ENCODE measurements at places on chromosomes 1 and 21. TPM values are rescaled to one million over a fixed set of nuclear protein-coding genes. Genes with fewer than 3 reads are reported as not detected.

DNA sequence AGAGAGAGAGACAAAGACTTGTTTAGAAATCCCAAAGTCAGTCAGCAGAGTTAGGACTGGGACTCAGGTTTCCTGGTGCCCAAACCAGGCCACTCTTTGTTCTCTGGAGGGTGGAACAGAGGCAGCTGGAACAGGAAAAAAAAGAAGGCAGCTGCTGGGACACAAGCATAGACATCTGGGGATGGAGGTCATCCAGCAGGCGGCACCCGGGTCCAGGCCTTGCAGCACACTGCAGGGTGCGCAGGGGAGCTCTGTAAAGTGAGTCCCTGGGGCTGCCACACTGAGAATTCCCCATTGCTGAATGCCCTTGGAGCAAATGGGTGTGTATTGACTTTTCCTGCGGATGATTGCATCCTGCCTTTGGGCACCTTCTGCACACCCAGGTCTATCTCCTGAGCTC, 222.9 kb upstream of the CSF3R start:
- no peak for DNase-seq

The TNFRSF9 gene
- not detected for total RNA-seq

GRCh38 chr21:42722153-42722552, 68.7 kb downstream of the PDE9A start:
- no peak for DNase-seq

DNA sequence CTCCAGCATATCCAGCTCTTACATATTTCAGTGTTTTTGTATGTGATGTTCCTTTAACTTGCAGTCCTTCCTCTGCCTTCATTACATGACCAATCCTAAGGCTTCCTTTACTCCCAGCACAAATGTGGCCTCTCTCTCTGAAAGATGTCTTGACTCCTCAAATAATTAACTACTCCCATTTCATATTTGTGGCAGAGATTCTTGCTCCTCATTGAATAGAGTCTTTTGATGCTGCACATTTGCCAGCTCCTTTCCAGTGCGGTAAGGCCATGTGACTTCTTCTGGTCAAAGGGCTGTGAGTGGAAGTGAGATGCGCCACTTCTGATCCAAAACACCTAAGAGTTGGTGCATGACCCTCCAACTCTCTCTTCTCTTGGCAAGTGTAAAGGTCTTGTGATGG, 19.1 kb upstream of the LAMC1 start:
- DNase-seq: no peak

- DNase-seq: peak; percentile 36
Measured at GRCh38 chr1:209584231-209584672, 738 bp downstream of the CAMK1G start.

The FNBP1L gene
- 280 TPM for total RNA-seq

GRCh38 chr1:162389021-162389818, 7.7 kb downstream of the C1orf226 start:
- DNase-seq: no peak

DNA sequence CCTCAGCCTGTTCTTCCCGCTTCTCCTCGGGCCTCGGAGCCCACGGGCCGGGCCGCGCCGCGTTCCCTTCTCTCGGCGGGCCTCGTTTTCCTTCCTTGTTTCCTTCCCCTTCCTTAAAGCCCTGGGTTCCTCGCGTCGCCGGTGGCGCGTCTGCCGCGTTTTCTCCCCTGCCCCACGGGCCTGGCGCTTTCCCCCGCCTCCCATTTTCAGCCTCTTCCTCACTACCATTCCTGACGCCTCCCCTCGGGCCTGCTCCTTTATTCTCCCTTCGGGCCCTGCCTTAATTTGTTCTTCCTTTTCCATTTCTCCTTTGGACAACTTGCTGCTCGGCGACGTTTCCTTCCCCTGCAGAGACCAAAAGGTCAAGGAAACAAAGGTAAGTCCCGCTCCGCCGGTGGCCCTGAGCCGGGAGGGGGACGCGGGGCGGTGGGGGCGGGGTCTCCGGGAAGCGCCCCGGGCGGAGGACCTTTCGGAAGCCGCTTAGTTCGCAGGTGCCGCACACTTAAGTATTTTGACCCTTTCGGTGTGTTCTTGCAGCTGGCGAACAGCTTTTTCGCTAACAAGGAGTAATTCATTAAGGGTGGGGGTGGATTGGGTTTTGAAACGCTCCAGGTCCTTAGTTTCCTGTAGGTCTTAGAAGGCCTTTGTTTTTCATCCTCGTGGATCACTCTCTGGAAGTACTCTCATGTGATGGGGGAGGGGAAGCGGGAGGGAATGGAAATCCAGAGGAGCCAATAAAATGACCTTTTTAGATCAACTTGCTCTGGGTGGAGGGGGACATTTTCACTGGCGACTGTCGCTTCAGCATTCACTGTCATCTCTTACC, 780 bp downstream of the YTHDF2 start:
- no peak for DNase-seq

The ANKRD45 gene
- total RNA-seq: 26.2 TPM

DNA sequence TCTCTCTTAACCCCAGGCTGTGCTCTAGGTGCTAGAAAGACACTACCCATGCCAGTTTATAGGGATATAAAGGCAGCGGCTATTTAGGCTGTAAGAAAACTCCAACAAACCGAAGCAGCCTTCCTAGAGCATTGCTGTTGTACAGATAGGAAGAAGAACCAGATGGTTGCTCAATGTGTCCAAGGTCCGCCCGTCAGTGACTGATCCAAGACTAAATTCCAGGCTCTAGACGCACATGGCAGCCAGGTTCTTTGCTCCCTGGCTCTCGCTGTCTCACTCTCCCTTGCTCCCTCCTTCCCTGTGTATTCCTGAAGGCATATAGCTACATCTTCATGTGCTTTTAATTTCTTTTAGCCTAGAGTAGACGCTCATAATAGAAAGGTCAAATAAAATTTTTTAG, 303.4 kb downstream of the KIF26B start:
- no peak for DNase-seq

DNA sequence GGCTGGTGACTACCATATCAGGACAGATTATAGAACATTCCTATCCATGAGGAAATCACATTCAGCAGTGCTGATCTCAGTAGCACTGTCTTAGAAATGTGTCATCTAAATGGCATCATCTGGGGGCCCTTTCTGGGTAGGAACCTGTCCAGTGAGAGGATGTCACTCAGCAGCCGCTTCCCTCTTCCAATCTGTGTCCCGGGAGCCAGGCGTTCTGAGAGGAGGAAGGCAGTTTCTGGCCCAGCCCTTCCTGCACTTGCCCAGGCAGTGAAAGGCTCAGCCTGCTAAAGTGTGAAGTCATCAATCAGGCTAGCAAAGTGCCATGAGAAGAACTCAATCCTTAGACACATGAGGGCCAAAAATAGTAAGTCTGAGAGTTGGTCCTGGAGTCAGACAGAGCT, 25.6 kb downstream of the RAB4A start:
- DNase-seq: no peak

- DNase-seq: no peak
Measured at GRCh38 chr1:61270761-61271411, 188.5 kb downstream of the NFIA start.

- DNase-seq: no peak
Measured at GRCh38 chr1:38381256-38381655, 334.7 kb upstream of the POU3F1 start.

DNA sequence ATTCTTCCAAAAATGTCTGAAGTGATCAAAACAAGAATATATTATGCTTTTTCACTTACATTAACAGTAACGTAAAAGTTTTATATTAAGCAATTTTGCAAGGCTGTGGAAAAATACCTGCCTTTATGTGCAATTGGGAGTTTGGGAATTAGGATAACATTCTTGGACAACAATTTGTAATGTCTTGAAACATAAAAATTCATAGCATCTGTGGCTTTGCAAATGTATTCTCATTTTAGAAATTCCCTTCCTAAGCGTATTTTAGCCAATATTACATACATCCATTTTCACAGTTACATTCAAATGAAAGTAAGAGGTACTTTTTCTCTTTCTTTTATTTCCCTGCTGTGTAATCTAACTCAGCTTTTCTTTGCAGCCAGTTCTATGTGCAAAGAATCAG, 13.4 kb upstream of the CFH start:
- DNase-seq: no peak

GRCh38 chr1:3653286-3653618, 936 bp downstream of the TP73 start:
- no peak for DNase-seq

- DNase-seq: no peak
Measured at GRCh38 chr1:160374306-160375110, 7.6 kb downstream of the NHLH1 start.

The RAP1GAP gene
- 26.4 TPM for total RNA-seq

GRCh38 chr1:244097523-244098405, 46.7 kb downstream of the ZBTB18 start:
- no peak for DNase-seq

DNA sequence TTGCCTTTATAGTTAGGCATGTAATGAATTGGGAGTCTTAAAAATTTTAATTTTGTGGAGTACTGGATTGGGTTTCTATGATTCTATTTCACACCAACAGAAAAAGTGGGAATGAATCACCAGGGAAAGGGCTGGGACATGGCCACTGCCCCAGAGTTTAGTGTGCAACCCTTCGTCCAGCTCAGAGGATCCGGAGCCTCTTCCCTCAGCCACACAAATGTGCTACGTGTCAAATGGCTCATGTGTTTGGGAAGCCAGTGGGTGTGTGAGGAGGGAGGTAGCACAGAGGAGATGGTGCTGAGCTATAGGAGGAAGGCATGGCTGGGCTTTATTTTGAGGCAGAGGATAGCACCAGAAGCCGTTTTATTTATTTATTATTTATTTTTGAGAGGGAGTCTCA, 247.3 kb downstream of the SIPA1L2 start:
- no peak for DNase-seq

DNA sequence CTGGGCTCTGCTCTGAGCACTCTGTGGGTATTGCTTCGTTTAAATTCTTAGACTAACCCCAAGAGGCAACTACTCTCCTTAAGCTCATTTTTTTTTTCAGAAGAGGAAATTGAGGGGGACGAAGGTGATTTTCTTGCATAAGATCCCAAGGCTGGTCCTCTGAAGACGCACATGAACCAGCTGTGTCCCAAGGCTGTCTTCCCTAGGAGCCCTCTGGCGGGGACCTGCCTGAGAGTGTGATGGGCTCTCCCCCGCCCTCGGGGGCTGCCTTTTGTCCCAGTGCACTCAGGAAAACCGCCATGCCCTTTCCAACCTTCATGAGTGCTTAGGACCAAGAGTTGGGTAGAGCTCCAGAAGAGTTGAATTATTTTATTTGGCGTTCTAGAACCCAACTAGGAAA, 21.7 kb downstream of the UMODL1 start:
- no peak for DNase-seq

The DMRTA2 gene
- total RNA-seq: 5.8 TPM

- no peak for DNase-seq
Measured at GRCh38 chr1:18730321-18730720, 99.7 kb downstream of the PAX7 start.

GRCh38 chr1:104019675-104020049, 270.0 kb downstream of the AMY1C start:
- no peak for DNase-seq

DNA sequence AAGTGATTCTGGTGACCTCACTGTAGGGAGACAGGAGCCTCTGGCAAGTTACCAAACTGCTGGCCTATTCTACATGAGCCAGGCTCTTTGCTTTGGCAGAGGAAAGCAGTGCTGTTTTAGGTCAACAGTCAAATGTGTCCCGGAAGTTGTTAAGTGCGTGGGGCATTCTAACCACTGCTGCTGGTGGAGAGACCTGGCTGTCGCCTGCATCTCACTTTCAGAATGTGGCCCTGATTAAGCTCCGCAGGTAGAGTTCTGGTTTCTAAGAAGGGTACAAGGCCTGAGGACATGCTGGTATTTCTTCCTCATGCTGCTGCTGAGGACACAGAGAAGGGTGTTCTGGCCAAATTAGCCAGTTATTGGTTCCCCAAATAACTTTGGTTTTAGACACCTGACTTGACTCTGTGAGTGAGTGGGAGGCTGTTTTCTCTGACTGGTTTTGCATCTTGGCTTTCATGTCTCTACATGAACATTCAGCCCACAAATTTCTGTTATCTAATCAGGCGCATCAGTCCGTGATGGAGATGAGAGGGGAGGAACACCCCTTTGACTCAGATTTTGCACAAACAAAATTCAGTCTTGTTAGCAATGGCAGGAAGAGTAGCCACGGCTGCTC, 120.8 kb downstream of the LMO4 start:
- no peak for DNase-seq

The OR2G6 gene
- not detected for total RNA-seq

The IGSF8 gene
- 49.8 TPM for total RNA-seq

DNA sequence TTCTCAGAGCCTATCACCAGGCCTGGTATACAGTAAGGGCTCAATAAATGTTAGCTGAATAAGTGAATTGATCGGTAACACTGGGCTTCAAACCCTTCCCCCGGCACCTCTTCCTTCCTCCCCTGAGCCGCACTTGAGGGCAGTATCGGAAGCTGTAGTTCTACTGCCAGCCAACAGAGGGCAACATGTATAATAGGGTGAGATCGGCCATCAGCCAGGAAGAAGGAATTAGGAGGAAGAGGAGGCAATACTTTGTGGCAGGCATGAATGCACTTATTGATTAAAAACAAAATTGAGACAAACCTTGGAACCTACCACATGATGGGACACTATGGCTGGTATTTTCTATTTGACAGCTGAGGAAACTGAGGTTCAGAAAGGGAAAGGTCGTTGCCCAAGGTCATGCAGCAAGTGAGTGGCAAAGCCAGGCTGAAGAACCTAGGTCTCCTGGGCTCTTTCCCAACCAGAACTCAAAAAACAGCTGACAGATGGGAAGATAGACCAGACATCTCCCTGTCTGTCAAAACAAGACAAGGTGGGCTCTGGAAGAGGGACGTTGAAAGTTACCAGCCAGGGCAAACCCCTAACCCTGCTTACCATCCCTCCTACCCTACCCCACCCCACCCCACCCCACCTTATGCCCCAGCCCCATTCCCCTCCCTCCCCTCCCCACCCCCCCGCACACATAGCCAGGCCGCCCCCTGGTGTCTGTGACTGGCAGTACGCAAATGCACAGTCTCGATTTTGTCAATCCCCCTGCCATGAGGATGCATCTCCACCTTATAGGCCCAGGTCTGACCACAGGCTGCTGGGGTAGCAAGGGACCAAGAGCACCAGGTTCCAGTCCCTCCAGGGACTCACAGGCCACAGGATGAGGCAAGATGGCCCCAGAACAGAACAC, 107.3 kb upstream of the RUNX3 start:
- no peak for DNase-seq

- no peak for DNase-seq
Measured at GRCh38 chr1:19210772-19211549, 895 bp upstream of the UBR4 start.

GRCh38 chr1:40432644-40433390, 17.5 kb upstream of the ZFP69B start:
- DNase-seq: no peak

GRCh38 chr1:3248155-3249141, 179.4 kb downstream of the PRDM16 start:
- DNase-seq: no peak
